Hematopoietic multipotent progenitor cell treated with erythropoietin and hydrocortisone succinate and interleukin-3 and kit ligand, for 17 days (in vitro differentiated cells): ENCODE measurements at places on chromosomes 13 and 19.

- DNase-seq = no peak
Measured at GRCh38 chr13:111539252-111539651, 218.8 kb downstream of the TEX29 start.

DNA sequence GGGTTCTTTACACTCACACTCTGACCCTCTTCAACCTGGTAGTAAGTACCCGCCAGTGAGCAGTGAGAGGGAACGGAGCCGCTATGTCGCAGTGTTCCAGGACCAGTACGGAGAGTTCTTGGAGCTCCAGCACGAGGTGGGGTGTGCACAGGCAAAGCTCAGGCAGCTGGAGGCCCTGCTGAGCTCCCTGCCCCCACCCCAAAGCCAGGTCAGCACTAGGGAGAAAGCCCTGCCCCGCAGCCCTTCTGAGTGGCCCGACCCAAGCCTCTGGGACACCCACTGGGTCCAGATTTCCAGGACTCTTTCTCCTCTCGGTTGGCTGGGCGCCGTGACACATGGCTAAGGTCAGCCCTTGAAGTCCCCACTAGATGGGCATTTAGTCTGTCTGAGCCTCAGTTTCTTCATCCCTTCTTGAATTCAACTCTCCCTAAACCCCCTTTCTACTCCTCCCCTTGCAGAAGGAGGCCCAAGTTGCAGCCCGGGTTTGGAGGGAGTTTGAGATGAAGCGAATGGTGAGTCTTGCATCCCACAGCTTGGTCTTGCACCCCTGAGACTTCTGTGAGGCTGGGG is 1.9 kb downstream of the OCEL1 start:
- no peak for DNase-seq

GRCh38 chr19:43673637-43674036 is 3.7 kb upstream of the PLAUR start:
- DNase-seq = no peak

- peak; percentile 60 for DNase-seq
Measured at GRCh38 chr13:46126552-46127357, 21.9 kb upstream of the CPB2 start.

DNA sequence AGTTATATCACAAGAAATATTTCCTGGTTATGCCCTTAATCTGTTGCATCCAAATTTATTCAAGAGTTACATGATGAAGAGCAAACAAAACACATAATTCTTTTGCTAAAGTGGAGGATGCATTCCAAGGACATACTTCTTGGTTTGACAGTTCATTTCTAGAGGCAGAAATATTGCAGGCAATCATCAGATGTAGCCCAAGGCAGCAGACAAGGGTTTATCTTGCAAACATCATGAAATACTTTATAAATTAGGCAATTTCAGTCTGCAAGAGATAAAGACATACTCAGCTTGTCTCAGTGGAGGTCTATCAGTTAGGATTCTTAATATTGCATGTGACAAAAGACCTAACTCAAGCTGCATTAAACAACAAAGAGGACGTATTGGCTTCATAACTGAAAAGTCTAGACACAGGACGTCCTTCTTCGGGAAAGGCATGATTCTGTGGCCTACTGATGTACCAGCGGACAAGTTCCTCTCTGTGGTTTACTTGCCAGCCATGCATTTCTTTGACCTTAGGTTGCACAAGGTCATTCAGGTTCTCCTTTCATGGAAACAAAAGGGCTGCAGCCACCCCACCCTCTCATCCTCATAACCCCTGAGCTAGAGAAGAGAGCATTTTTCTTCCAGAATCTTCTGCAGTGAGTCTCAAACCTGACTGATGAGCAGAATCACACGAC is 204.1 kb downstream of the KATNAL1 start:
- DNase-seq = no peak

GRCh38 chr13:35909837-35910540 is 221.2 kb downstream of the DCLK1 start:
- no peak for DNase-seq

DNA sequence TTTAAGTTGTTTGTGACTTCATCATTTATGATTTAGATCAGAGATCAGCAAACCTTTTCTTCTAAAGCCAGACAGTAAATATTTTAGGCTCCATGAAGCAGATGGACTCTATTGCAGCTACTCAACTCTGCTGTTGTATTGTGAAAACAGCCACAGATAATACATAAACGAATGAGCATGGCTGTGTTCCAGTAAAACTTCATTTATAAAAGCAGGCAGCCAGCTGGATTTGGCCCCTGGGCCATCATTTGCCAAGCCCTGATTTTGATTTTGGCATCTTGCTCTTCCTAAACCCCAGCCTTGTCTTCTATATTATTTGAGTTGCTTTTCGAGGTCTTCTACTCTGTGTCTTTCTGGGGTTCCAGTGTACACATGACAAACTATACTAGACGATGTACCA is 41.3 kb downstream of the RNASEH2B start:
- no peak for DNase-seq

DNA sequence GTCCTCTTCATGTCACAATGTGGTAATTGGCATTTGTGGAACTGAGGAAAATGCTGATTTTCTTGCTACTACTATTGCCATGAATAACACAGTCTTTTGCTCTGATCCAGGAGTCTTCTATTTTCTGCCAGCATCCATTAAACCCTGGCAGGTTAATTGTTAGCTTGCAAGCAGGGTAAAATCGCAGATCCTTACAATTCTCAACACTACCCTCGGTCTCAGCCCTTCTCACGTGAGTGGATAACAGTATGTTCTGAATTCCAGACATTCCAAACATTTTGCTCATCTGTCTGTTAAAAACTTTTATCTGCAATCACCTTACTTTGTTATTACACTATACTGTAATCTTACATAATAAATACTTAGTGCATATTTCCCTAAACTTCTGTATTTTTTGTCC is 251.3 kb upstream of the ATXN8OS start:
- DNase-seq = no peak

DNA sequence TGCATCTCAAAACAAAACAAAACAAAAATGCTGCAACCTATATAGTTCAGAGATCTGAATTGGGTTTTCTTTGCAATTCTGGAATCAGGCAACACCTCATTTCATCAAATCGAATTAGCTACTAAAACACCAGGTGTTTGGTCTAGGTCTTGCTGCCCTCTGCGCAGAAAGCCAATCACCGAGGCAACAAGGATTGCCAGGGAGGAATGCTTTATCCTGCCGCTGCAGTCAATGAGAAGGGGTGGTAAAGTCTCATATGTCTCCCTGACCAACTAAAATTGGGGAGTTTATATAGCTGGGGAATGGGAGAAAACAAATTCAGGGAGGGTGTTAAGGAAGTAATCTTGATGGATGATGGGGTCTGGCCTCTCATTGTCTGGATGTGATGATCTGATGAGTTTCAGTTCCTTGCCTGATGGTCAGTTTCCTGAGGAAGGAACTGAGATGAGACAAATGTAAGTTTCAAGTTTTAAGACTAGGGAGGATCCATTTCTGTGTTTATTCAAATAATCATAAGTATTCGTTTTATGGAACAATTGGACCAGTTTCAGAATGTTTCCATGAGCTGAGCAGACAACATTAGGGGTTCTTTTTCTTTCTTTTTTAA is 5.0 kb upstream of the YJU2 start:
- DNase-seq = no peak
